Activated CD4-positive, alpha-beta T cell treated with anti-CD3 and anti-CD28 coated beads for 48 hours (primary cell): ENCODE measurements at places on chromosomes 11 and 22.

- DNase-seq, result no peak
Measured at GRCh38 chr22:25869771-25870170, 127.8 kb downstream of the MYO18B start.

- DNase-seq, result no peak
Measured at GRCh38 chr11:10287140-10287539, 6.9 kb downstream of the SBF2 start.

DNA sequence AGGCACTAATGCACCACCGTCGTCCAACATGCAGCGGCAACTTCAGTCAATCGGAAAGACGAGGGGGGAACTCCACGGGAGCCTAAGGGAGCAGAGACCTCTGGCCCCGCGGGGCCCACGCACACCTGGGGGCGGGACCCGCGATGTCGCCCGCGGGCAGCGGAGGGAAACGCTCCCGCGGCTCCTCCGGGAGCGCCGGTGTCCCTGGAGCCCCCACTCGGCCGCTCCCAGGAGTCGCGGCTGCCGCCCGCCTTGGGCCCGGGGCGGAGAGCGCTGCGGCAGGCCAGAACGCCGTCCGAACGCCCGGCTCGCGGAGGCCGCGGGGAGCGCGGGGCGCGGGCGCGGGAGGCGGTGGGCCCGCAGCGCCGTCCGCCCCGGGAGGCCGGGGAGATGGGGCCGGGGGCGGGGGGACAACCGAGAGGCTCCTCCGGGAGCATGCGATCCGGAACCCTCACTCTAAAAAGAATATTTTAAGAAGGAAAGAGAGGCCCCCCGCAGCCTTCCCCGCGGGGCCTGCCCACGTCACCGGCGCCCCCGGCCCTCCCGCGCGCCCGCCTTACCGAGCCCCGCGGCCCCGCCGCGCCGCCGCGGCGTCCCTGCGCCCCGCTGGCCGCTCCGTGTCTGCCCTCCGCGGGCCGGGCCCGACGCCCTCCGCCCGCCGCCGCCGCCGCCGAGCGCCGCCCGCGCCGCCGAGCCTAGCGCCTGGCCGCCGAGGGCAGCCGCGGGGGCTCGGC is 86.6 kb upstream of the ARHGAP32 start:
- DNase-seq, result peak; percentile 13

GRCh38 chr11:42407341-42407740 is 904.5 kb upstream of the API5 start:
- DNase-seq, result no peak

DNA sequence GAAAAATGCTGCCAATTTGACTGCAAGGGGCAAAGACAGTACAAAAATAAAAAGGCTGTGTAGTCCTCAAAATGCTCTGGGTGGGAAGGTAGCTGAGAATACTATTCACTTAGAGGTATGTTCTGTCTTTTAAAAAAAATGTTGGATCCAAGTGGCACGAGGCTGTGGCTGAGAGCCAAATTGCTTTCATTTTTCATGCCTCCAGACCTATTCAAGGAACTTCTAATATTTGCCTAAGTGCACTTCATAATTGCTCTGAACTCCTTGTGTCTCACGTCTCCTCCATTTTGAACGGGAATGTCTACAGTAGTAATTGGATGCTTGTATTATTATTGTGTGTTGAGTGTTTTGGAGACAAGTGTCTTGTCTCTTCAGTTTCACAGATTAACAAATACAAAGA is 19.1 kb upstream of the SLC22A25 start:
- no peak for DNase-seq

DNA sequence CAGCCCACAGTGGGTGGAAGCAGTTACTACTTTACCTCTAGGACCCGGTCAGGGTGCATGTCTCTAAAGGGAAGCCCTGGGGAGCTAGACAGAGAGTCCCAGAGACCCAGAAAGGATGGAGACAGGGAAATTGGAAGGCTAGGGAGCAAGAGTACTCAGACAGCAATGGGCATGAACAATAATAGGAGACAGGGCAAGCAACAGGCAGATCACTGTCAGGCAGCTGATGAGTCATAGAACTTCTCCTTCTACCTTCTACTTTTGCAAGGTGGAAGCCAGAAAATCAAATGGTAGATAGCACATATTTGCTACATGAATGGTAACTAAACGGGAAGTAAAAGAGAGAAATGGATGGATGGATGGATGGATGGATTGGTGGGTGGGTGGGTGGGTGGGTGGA is 19.6 kb downstream of the CD5 start:
- DNase-seq, result no peak

- no peak for DNase-seq
Measured at GRCh38 chr11:120532082-120532831, 20.7 kb downstream of the GRIK4 start.
